Right lobe of liver (tissue), 6 donors: ENCODE measurements at places on chromosomes 3 and 15. TPM values are rescaled to one million over a fixed set of nuclear protein-coding genes. Genes with fewer than 3 reads are reported as not detected.

DNA sequence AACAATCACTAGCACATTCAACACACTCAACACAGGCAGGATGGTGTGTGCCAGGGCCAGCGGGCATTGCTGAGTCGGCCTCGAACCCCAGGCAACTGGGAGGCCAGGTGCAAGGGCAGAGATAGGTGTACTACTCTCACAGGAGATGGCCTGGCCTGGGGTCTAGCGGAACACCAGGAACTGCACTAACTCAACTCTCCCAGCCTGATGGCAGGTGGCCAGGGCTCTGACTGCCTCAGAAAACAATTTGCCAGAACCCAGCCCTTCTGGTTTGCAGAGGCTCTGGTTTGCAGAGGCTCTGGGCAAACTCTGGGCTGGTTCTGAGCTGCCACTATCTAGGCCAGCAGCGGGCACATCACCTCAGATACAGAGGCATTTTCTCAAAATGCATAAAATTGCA is 229.2 kb upstream of the CHRNA7 start:
- no peak overlapping the region for H3K27ac ChIP-seq
- DNase-seq = no peak
- no peak overlapping the region for H3K4me3 ChIP-seq
- H3K36me3 ChIP-seq = no peaks in the 10 kb centered on the region

DNA sequence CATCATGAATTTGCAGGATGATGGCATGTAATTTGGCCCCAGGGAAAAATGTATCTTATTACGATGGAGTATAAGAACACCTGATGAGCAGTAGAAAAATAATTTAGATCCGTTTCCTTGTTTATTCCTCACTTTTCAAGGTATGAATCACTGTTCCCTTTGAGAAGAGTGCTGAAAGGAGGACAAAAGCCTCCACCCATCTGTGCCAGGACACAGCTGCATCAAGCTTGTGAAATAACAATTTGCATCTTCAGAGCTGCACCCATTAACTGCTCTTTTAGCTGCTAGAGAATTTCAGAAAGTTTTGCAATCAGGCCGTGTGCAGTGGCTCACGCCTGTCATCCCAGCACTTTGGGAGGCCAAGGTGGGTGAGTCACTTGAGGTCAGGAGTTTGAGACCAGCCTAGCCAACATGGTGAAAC is 9.6 kb downstream of the CLDND1 start:
- H3K4me3 ChIP-seq = no peak overlapping the region
- DNase-seq = no peak
- H3K27ac ChIP-seq = no peak overlapping the region
- H3K27me3 ChIP-seq = no peaks in the 10 kb centered on the region
- no peaks in the 10 kb centered on the region for H3K4me1 ChIP-seq

DNA sequence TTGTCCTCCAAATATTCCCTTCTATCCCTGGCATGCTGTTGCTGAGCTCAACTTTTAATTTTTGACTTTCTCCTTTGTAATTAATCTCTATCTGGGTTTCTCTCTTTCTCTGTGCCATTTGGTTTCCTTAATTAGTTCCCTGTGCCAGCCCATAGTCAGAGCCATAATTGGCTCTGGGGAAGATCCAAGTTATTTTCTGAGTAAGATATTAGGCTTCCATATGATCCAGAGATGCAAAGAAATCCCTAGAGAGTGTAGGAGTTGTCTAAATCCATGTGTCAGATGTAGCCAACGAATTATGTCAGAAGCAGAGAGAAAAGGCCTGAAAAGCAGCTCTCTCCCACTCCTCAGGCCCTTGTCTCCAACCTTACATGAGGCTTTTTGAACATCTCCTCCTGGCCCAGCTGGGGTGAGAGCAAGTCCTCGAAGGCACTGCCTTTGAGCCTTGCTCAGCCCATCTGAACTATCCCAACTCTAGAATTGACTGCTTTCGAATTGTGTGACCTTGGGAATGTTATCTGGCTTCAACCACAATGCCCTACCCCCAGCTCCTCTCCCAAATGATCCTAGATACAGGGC is 46.4 kb downstream of the MOBP start:
- no peak for DNase-seq
- no peaks in the 10 kb centered on the region for H3K27me3 ChIP-seq
- H3K4me1 ChIP-seq = no peaks in the 10 kb centered on the region
- no peak overlapping the region for H3K27ac ChIP-seq

GRCh38 chr15:62940093-62940754 is 102.3 kb upstream of the TPM1 start:
- H3K4me1 ChIP-seq = peaks cover 46% of the 10 kb centered on the region
- H3K27ac ChIP-seq = peak overlapping the region; percentile 54
- no peak overlapping the region for H3K4me3 ChIP-seq
- H3K27me3 ChIP-seq = no peaks in the 10 kb centered on the region

- no peaks in the 10 kb centered on the region for H3K27me3 ChIP-seq
- H3K36me3 ChIP-seq = no peaks in the 10 kb centered on the region
- H3K4me1 ChIP-seq = no peaks in the 10 kb centered on the region
- no peak overlapping the region for H3K4me3 ChIP-seq
- H3K27ac ChIP-seq = no peak overlapping the region
Measured at GRCh38 chr15:39756806-39757522, 25.7 kb downstream of the FSIP1 start.

DNA sequence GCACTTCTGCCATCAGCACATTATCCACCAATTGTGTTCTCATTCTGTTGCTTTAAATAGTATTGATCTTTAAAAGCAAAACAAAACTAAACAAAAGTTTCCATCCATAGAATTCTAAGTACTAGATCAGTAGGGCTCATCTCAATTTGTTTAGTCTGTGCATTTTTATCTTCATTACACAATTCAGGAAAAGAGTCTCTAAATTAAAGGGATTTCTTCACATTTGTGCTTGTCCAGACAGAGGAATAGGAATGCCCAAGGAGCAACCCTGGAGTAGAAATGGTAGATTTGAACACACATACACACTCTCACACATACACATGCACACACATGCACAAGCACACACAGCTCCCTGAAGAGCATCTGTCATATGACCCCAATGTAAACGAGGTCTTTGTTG is 21.4 kb downstream of the LMCD1 start:
- H3K4me3 ChIP-seq = no peak overlapping the region
- no peaks in the 10 kb centered on the region for H3K4me1 ChIP-seq
- no peak for DNase-seq

GRCh38 chr15:50287324-50288116 is 22.0 kb upstream of the HDC start:
- H3K36me3 ChIP-seq = no peaks in the 10 kb centered on the region
- H3K4me1 ChIP-seq = no peaks in the 10 kb centered on the region
- DNase-seq = no peak
- no peak overlapping the region for H3K27ac ChIP-seq
- H3K27me3 ChIP-seq = no peaks in the 10 kb centered on the region
- H3K4me3 ChIP-seq = no peak overlapping the region

- H3K27me3 ChIP-seq = no peaks in the 10 kb centered on the region
- no peak for DNase-seq
- H3K27ac ChIP-seq = peak overlapping the region; percentile 5
- peak overlapping the region; percentile 97 for H3K4me3 ChIP-seq
Measured at GRCh38 chr3:184360929-184361531, 375 bp downstream of the CLCN2 start.

GRCh38 chr3:43994657-43995546 is 246.8 kb upstream of the TOPAZ1 start:
- H3K4me1 ChIP-seq = peaks cover 40% of the 10 kb centered on the region
- no peaks in the 10 kb centered on the region for H3K36me3 ChIP-seq
- H3K4me3 ChIP-seq = no peak overlapping the region
- peaks cover 53% of the 10 kb centered on the region for H3K27me3 ChIP-seq
- no peak overlapping the region for H3K27ac ChIP-seq

- H3K36me3 ChIP-seq = peaks cover 6% of the 10 kb centered on the region
- H3K4me3 ChIP-seq = no peak overlapping the region
- no peak for DNase-seq
- H3K27me3 ChIP-seq = no peaks in the 10 kb centered on the region
Measured at GRCh38 chr15:101647251-101647650, 4.9 kb downstream of the TM2D3 start.

DNA sequence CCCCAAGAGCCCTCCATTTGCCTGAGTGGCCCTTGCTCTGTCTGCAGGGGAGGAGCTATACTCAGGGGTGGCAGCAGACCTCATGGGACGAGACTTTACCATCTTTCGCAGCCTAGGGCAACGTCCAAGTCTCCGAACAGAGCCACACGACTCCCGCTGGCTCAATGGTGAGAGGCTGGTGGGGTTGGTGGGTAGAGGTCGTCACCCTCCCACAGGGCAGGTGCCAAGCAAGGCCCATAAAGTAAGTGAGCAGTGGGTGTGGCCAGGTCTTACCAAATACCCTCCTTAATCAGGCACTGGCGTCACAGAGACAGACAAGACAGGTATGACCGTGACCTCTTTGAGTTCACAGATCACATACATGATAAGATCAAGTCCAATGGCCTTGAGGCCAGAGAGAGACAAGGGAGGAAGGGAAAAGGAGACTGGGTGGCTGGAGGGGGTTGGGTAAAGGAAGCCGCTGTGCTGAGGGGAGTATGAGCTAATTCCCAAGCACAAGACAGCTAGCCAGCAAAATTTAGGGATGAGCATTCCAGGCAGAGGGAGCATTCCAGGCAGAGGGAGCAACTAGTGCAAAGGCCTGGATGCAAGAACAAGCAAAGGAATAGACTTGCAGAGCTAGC is 2.5 kb downstream of the SEMA3B start:
- no peak overlapping the region for H3K27ac ChIP-seq
- no peaks in the 10 kb centered on the region for H3K36me3 ChIP-seq
- no peak overlapping the region for H3K4me3 ChIP-seq
- no peaks in the 10 kb centered on the region for H3K27me3 ChIP-seq

GRCh38 chr3:187978433-187979011 is 175.4 kb upstream of the LPP start:
- no peaks in the 10 kb centered on the region for H3K36me3 ChIP-seq
- no peak overlapping the region for H3K27ac ChIP-seq
- H3K27me3 ChIP-seq = no peaks in the 10 kb centered on the region
- DNase-seq = no peak
- no peaks in the 10 kb centered on the region for H3K4me1 ChIP-seq

DNA sequence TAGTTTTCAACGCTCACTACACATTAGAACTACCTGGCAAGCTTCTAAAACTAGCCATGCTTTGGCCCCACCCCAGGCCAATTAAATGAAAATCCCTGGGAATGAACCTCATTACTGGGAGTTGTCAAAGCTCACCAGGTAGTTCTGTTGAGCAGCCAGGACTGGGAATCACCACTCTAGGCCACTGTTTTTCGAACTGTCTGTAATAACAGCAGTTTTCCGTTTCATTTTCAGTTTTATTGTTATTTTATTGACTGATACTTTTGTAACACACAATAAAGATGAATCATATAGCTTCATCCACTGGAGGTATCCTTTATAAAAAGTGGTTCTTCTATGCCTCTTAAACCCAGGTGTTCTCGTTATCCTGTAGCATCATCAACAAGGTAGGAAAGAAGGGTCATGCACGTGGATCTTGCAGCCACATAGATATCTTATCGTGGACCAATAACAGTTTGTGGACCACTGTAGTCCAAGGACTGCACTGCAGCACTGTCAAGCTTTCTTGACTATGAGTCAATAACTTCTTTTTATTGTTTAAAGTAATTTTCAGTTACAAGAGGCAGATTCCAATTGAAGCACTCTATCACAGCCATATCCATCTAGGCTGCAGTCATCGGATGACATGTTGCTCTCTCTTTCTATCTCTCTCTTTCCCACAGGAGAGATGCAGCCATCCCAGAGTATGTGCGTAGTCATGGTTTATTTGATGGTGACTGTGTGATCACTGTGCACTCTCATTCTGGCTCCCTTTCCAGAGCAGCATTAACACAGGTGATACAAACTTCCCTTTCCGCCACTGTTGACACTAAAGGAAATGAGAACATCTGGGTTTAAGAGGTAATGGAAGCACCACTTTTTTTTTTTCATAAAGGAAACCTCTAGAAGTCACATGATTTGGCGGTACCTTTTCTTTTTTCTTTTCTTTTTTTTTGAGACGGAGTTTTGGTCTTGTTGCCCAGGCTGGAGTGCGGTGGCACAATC is 39.0 kb upstream of the BLM start:
- no peak overlapping the region for H3K4me3 ChIP-seq
- no peaks in the 10 kb centered on the region for H3K4me1 ChIP-seq
- no peak for DNase-seq
- H3K27me3 ChIP-seq = no peaks in the 10 kb centered on the region
- no peaks in the 10 kb centered on the region for H3K36me3 ChIP-seq
- H3K27ac ChIP-seq = no peak overlapping the region

- no peaks in the 10 kb centered on the region for H3K4me1 ChIP-seq
- no peak overlapping the region for H3K27ac ChIP-seq
- no peak for DNase-seq
- no peak overlapping the region for H3K4me3 ChIP-seq
- no peaks in the 10 kb centered on the region for H3K27me3 ChIP-seq
Measured at GRCh38 chr3:171874251-171874681, 31.1 kb downstream of the TMEM212 start.

DNA sequence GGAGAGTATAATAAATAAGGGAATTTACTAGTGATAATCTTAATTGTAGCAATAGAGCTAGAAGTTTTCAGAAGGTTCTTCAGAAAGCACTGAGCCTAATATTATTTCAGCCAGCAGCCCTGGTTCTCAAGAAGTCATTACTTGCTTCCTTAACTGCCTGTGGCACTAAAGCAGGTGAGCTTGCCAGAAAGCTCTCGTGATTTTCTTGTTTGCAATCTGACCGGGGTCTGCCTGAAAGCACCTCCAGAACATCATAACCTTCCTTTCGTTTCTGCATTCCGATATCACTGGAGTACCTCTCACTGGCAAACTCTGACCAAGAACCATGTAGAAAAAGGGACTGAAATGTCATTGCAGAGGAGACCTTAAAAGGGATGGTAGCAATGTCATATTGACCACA is 510.3 kb downstream of the ZIC1 start:
- no peak for DNase-seq
- H3K4me3 ChIP-seq = no peak overlapping the region
- H3K27me3 ChIP-seq = no peaks in the 10 kb centered on the region

GRCh38 chr15:38073178-38073946 is 138.9 kb downstream of the TMCO5A start:
- H3K4me1 ChIP-seq = no peaks in the 10 kb centered on the region
- peak overlapping the region; percentile 62 for H3K27ac ChIP-seq
- peak overlapping the region; percentile 61 for H3K4me3 ChIP-seq
- H3K36me3 ChIP-seq = no peaks in the 10 kb centered on the region
- peak; percentile 58 for DNase-seq

- no peaks in the 10 kb centered on the region for H3K27me3 ChIP-seq
- no peak overlapping the region for H3K27ac ChIP-seq
- H3K4me3 ChIP-seq = no peak overlapping the region
- DNase-seq = no peak
- H3K4me1 ChIP-seq = no peaks in the 10 kb centered on the region
Measured at GRCh38 chr3:121443456-121443855, 102.3 kb downstream of the POLQ start.

- no peak overlapping the region for H3K27ac ChIP-seq
- no peaks in the 10 kb centered on the region for H3K27me3 ChIP-seq
- H3K4me3 ChIP-seq = no peak overlapping the region
- DNase-seq = no peak
- H3K4me1 ChIP-seq = no peaks in the 10 kb centered on the region
- H3K36me3 ChIP-seq = no peaks in the 10 kb centered on the region
Measured at GRCh38 chr3:196418601-196419000, 13.6 kb downstream of the UBXN7 start.

TGFBR2 gene
- 49.1 TPM for total RNA-seq

RAB11A gene
- total RNA-seq = 59.0 TPM

C2CD4B gene
- total RNA-seq = 1.3 TPM

SLC49A4 gene
- 6.8 TPM for total RNA-seq

PARP15 gene
- total RNA-seq = 0.37 TPM

PARP9 gene
- 51.3 TPM for total RNA-seq

SLC22A14 gene
- total RNA-seq = not detected
